ENCODE measurements at places on chromosomes 1 and 21.

DNA sequence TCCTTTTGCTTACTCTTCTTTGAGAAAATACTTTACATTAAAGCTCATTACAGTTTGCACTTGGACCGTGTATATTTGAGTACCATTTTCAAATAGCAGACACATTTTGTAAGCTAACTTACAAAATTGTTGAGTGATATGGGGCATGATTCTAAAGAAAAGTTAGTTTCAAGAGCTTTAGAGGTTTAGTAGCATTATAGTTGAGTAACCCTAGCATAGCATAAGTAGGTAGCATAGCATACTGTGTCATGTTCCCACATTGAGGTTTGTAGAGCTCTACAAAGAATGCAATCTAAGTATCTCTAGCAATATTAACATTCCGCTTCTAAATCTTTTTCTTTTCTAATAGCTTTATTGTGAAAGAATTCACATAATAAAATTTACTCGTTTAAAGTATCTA, 92.0 kb downstream of the ITSN1 start:
- DNase-seq, result no peak

DNA sequence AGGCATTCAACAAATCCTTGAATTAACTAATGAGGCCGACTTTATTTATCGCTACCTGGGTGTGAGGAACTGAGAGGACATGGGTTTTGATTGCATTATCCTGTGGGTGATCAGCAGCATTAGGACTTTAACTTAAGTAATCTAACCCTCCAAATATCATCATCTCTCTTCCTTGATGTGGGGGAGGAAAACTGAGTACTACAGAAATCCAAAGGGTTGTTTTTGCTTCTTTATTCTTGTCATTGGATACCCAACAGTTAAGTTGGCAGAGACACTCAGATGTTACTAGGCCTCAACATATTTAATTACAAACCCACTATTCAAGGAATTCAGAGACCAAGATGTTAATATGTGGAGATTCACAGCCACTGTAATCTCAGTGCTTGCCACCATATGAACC, 97.4 kb upstream of the ST6GALNAC5 start:
- DNase-seq, result no peak

GRCh38 chr1:230899841-230900251, 31.5 kb upstream of the C1orf198 start:
- no peak for DNase-seq

GRCh38 chr1:2107586-2108212, 57.5 kb downstream of the PRKCZ start:
- DNase-seq, result no peak

DNA sequence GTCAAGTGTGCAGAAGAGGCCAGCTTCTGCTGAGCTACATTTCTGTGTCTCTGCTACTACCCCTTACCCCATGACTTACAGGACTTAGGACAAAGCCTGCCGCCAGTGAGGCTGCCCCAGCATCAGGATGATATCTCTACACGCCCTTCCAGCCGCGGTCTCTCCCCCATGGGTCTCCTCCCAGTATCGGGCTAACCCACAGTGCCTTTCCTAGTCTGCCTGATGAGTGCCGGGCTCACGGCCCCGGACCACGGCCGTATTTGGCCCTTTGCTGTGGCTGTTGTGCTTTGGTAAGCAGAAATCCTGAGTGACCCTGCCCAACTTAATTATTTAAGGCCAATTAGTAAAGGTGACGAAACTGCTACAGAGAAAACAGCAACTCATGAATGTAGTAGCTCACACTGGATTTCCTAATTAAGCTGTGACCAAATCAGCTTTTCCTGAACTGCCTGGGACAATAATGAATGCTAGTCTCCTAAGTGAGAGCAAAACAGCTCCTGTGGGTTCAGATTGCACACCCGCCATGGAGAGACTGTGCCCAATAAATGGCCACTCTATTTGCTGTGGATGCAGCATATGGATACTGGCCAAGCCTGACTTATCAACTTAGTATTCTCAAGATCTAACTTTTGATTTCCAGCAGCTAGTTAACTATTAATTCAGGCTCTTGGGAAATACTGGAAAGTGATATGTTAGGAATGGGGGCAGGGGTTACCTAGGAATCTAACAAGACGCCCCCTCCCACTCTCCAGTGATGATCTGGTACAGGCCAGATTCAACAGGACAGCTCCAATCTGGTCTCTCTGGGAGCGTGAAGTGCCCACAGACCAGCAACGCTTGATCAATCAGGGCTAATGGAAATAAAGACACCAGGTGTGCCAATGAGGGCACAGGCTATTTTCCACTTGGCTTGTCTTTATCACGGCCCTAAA, 123.3 kb upstream of the IFFO2 start:
- no peak for DNase-seq
